ENCODE measurements at places on chromosomes 6 and 20.

GRCh38 chr6:15476631-15477380, 186.0 kb downstream of the DTNBP1 start:
- DNase-seq = no peak

GRCh38 chr6:159074120-159074684, 29.4 kb upstream of the TAGAP start:
- peak; percentile 27 for DNase-seq

DNA sequence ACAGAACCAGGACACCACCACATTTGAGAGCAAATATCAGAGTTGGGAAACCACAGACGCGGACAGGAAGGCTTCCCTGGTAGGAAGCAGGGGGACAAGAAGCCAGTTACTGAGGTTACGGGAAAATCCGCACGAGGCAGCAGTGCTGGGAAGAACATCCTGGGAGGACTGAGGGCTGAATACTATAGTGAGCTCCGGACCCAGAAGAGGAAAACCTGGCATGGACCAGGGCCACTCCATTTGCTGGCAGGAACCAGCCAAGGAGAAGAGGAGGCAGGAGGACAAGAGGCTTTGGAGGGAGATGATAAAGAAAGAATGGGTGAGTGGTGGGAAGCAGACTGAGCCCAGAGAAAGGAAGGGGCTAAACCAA, 6.1 kb upstream of the DSN1 start:
- no peak for DNase-seq

DNA sequence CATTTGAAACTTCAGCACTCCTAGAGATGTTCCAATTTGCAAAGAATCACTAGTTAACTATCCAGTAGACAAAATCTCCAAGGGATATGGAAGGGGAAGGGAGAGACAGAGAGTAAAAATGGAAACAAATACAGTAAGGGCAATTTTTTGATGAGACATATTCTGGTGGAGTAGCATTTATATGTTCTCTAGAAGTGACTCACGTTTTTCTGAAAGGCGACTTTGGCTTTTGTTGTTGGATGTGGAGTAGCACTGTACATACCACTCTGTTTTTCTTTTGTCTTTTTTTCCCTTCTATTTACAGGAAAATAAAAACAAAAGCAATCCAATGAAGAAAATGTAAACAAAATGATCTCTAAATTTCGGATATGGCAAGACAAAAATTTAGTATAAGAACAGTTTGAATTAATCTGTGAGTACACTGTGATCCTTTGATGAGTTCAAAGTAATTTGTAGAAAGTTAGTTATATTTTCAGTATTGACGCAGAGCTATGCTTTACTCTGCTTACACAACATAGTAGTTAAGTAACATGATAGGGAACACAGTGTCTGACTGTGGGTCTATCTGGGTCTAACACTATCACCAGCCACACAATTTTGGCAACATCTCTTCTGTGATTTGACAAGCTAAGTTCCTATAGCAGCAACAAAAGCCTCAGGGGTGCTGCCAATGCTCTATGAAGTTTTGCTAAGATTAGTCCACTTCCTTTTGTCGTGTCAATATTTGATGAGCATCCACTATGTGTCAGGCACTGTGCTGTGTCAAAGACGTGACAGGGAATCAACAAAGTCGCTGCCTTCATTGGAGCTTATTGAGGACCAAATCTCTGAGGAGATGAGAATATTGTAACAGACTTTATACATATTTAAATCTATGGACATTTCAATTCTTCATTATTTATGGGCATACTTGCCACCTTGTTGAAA, 27.3 kb upstream of the TAGAP start:
- no peak for DNase-seq

- peak; percentile 30 for DNase-seq
Observed at GRCh38 chr6:2351807-2352431, 106.5 kb upstream of the GMDS start.

DNA sequence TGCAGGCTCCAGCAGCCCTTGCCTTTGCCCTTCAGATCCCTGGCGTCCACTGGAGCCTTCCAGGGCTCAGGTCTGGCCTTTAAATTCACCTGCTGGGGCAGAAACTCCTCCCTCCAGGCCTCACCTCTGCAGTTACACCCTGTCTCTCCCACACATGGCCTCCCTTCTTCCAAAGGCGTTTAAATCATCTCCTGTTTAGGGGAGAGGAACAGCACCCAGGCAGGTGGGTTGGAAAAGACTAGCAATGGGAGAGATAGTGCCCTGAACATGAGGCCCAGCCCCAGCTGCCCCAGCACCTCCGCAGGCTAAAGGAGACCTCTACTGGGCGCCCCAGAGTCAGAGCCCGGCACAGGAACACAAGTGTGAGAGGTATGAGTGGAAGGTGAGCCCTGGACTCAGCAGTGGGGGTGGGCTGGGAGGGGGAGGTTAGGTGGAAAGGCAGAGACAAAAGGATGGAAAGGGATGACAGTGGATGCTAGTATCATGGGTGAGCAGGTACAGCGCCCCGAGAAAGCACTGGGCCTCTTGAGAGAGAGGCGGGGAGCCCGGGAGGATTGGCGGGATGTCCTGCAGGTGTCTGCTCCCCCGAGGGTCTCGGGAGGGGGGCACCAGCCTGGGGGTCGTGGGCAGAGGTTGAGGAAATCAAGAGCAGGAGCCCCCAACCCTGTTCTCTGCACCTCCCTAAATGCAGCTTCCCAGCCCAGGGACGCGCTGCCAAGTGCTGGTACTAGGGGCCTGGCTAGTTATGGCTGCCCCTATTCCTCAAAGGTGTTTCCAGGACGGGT, at the start of gene CST9:
TSS of gene CST9 (minus strand) at position 51 of the 785 bp plus-strand sequence. CDS start 53 bp downstream, outside the sequence.
- DNase-seq = no peak

GRCh38 chr6:150352321-150353296, 16.2 kb upstream of the IYD start:
- peak; percentile 17 for DNase-seq

All from epithelial cell of esophagus (primary cell).